ENCODE measurements at places on chromosomes 7 and 10.

- no peak for DNase-seq
Observed at GRCh38 chr10:24448351-24448999, 239.5 kb downstream of the KIAA1217 start.

- no peak for DNase-seq
Observed at GRCh38 chr10:59872892-59873463, 33.4 kb downstream of the CCDC6 start.

GRCh38 chr10:15558136-15558535 is 161.6 kb downstream of the ITGA8 start:
- DNase-seq, result no peak

GRCh38 chr10:70212879-70213278 is 20.4 kb downstream of the PPA1 start:
- DNase-seq, result no peak

- DNase-seq, result peak; percentile 65
Observed at GRCh38 chr7:28686418-28686800, 271.7 kb downstream of the TRIL start.

GRCh38 chr7:29424295-29424983 is 139.2 kb upstream of the PRR15 start:
- no peak for DNase-seq

DNA sequence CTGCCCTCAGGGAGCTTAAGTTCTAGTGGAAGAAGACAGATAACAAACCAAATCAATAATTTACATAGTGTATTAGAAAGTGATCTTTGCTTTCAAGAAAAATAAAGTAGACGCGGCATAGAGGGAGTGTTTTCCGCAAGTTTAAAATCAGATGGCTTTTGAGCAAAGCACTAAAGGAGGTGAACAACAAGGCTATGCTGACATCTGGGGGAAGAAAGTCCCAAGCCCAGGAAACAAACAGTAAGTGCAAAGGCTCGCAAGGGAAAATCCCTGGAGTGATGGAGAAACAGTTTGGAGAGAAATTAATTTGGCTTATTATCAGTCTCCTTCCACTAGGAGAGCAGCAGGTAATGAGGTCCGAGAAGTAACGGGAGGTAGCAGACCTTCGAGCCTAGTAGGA is 1.9 kb upstream of the CNNM2 start:
- DNase-seq, result no peak

GRCh38 chr10:50991456-50992355 is 82.6 kb upstream of the PRKG1 start:
- DNase-seq, result peak; percentile 28

DNA sequence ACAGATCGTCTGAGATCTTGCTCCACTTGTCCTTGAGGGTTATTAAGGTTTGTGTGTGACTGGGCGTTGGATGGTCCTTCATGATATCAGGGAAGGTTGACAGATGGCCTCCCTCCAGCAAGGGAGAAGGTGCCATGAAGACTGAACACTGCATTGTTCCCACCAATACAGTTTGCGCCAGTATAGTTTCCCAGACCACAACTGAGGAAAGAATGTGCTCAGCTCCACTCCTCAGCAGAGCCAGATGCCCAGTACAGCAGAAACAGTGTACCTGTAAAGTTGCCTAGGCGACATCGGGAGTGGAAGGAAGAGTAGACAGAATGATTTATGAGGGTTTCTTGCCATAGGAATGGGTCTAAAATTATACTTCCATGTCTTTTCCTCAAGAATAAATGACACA is 137.5 kb downstream of the ST7 start:
- no peak for DNase-seq

DNA sequence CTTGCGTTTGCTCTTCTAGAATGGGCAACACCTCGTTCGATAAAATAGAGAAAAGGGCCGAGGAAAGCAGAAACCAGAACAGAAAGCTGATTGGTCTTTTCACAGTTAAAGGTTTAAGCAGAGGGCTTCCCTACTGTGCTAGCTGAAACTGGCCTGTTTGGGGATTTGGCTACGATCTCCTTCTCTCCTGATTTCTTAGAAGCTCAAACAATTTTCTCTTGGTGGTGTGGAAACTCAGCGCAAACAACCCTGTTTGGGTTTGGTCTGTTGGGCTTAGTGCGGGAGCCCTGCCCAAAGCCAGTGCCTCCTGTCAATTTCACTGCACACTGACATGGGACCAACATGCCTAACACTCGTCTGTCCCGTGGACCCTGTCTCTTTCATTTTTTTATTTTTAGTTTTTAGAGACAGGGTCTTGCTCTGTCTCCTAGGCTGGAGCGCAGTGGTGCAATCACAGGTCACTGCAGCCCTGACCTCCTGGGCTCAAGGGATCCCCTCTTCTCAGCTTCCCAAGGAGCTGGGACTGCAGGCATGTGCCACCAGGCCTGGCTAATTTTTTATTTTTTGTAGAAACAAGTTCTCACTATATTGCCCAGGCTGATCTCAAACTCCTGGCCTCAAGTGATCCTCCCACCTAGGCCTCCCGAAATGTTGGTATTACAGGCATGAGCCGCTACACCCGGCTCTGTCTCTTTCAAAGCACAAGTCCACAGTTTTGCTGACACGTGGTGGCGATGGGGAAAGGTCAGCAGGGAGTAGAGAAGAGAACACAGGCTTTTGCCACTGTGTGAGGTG is 16.5 kb upstream of the BNIP3 start:
- no peak for DNase-seq

DNA sequence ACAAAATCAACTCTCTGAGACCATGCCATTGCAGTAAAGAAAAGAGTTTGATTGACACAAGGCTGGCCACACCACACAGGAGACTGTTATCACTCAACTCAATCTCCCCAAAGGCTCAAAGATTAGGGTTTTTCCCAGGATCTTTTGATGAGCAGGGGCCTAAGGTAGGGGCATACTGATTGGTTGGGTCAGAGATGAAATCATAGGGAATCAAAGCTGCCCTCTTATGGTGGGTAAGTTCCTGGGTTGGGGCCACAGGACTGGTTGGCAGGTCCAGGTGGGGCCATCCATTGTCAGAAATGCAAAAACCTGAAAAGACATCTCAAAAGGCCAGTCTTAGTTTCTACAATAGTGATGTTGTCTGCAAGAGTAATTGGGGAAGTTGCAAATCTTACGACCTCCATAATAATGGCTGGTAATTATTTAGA is 91.6 kb downstream of the AKR1D1 start:
- no peak for DNase-seq
